AG08395 (cell line): ENCODE measurements at places on chromosomes 16 and 17.

- no peak for DNase-seq
Measured at GRCh38 chr17:81113158-81113724, 52.1 kb upstream of the PVALEF start.

DNA sequence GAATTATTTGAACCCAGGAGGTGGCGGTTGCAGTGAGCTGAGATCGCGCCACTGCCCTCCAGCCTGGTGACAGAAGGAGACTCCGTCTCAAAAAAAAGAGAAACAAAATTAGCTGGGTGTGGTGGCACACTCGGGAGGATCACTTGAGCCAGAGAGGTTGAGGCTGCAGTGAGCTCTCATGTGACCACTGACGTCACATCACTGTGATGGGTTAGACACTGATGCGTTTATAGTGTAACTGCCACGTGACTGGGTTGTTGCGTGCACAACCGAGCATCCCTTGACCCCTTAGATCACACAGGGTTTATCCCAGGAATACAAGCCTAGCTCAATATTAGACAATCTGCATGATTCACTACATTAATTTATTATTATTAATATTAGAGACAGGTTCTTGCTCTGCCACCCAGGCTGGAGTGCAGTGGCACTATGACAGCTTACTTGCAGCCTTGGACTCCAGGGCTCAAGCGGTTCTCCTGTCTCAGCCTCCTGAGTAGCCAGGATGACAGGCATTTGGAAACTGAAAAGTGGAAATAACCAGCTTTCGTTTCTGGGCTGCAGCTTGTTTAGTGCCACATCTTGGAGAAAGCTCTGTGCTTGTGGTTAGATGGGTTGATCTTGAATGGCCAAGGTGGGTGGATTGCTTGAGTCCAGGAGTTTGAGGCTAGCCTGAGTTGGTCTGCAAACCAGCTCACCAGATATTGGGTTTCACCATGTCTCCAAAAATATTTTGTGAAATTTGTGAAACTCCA, 26.4 kb upstream of the ABR start:
- no peak for DNase-seq

GRCh38 chr17:5254414-5254813, 19.8 kb upstream of the SCIMP start:
- DNase-seq, result no peak

DNA sequence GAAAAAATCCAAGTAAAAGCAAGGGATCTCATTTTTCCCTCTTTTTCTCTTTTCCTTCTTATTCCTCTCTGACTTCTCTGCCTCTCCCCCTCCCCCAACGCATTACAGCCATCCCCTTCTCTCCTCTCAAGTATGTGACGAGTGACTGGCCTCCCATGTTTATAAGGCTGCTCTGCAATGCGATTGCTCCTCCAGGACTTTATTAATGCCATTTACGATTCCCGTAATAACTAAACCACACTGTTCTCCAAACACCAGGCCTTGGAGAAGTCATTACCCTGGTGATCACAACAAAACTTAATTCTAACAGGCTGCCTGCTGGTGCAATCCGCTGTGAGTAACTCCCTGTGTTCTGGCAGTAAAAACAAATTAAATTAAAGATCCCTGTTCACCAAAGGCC, 88.8 kb downstream of the HS3ST3B1 start:
- DNase-seq, result no peak

GRCh38 chr17:65601145-65601544, 39.7 kb upstream of the AXIN2 start:
- DNase-seq, result no peak

GRCh38 chr16:84391151-84392030, 23.1 kb downstream of the ATP2C2 start:
- DNase-seq, result no peak

GRCh38 chr16:52117171-52117570, 429.8 kb downstream of the TOX3 start:
- no peak for DNase-seq

- DNase-seq, result no peak
Measured at GRCh38 chr17:18259621-18260331, 686 bp upstream of the MIEF2 start.

DNA sequence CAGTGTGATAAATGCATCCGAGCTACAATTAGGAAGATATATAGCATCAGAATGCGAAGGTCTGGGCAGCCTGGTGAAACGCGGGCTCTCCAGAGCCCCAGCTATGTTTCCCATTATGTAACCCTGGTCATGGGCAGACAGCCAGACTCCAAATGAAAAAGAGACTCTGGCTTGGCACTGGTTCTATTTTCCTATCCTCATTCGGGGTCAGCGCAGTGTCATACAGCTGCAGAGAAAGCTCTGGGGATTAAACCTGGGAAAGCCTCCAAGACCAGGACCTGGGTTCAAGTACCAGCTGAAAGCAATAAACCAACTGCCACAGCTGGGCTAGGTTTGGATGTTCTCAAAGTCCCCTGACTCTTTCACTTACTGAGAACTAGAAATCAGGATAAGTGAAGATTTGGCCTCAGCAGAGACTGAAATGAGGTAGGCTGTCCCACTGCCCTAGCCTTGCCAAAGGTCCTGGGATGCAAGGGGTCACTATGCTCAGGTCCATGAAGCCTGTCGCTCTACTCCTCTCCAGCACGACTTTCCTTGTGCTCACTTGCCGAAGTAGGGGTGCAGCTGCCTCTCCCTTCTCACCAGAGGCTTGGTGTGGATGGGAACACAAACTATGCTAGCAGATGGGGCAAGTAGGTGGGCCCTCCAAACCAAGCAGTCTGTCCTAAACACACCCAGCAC, 123.8 kb downstream of the SMG6 start:
- DNase-seq, result peak; percentile 85

- peak; percentile 41 for DNase-seq
Measured at GRCh38 chr17:36705874-36706731, 104.7 kb downstream of the MRM1 start.

DNA sequence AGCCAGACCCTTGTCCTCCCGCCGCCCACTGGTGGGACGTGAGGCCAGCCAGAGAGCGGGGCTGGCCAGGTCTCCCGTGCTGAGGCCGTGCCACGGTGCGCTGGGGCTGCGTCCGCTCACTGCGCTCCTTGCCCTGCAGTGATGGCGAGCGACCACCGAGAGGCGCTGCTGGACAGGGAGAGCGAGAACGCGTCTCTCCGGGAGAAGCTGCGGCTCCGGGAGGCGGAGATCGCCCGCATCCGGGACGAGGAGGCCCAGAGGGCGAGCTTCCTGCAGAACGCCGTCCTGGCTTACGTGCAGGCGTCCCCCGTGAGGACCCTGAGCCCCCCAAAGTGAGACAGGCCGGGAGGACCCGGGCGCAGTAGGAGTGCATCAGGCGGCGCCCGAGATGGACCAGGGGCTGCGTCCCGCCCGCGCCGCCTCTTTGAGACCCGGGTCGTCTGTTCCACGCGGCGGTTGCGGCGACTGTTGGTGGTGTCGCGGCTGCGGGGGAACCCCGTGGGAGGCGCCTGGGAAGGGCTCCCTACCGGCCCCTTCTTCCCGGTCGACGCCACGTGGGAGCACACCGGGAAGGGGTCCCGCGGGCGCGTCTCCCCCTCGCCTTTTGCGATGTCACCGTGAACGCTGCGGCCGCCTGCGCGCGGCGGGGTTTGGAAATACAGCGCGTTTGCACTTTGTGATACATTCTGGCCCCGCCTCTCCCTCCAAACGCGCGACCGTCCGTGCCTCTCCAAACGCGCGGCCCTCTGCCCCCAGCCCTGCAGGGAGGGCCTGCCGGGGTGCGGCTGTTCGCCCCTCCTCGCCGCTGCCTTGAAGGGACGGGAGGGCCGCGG, 792 bp upstream of the RAC3 start:
- peak; percentile 88 for DNase-seq

DNA sequence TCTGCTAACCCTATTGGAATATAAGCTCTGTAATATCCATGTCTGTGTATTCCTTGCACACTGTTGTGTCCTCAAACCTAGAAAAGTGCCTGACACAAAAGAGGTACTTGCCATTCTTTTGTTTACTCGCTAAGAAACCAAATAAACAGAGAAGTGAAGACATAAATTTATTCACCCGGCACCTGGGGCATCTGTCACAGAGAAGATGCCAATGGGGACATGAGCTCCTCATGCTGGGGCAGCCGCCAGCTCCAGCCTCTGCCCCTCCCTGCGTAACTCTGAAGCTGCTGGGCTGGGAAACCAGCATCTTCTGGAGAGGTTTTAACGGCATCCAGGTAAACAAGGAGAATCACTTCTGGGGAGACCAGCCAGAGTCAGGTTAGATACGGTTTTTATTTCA, 15.1 kb upstream of the CDRT4 start:
- DNase-seq, result no peak

GRCh38 chr16:86929057-86929871, 350.9 kb downstream of the FOXL1 start:
- DNase-seq, result peak; percentile 52

GRCh38 chr17:1322014-1322428, 42.6 kb downstream of the TRARG1 start:
- no peak for DNase-seq

DNA sequence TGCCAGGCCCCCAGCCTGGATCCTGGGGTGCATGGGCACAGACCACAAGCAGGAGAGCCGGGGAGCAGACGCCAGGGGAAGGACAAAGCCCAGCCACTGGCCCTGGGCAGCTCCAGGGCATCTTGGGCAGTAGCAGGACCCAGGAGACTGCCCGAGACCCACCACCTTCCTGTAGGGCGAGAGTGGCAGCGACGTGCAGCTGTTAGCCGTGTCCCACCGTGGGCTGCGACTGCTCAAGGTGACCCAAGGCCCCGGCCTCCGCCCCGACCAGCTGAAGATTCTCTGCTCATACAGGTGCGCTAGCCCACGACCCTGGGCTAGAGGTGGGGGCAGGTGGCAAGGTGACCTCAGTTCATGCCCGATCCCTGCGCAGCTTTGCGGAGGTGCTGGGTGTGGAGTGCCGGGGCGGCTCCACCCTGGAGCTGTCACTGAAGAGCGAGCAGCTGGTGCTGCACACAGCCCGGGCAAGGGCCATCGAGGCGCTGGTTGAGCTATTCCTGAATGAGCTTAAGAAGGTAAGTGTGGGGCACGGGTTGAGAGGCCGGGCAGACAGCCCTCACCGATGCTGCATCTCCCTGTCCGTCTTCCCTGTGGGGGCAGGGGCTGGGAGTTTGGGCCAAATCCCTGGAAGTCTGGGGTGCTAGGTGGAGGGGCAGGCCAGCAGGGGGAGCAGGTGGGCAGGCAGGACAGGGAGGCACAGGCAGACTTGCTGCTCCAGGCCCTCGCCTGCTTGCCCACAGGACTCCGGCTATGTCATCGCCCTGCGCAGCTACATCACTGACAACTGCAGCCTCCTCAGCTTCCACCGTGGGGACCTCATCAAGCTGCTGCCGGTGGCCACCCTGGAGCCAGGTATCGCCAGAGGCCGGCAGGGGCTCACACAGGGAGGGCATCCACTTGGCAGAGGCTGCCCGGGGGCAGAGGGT, 13.5 kb upstream of the SMIM5 start:
- DNase-seq, result peak; percentile 40

- DNase-seq, result no peak
Measured at GRCh38 chr17:50344731-50345365, 1.1 kb upstream of the XYLT2 start.
